ENCODE measurements at places on chromosomes 2 and 18.

DNA sequence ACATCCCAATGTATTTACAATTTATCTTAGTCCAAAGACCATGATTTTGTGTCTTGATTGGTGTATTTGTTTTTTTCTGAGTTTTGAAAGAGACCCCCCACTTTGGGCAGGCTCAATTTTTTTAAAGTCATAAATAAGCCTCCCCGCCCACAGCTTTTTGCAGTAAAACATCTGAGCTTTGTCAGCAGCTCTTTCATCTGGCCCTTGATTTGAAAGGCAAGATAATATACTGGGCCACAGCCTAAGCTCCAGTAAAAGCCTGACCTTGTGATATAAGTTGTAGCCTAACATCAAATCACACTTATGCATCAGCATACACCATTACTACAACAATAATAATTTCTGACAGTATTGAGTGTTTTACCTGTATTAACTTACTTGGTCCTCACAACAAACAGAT lies 51.3 kb upstream of the SERTAD2 start:
- DNase-seq, result no peak

GRCh38 chr2:177670791-177671535 lies 278.4 kb downstream of the AGPS start:
- no peak for DNase-seq

DNA sequence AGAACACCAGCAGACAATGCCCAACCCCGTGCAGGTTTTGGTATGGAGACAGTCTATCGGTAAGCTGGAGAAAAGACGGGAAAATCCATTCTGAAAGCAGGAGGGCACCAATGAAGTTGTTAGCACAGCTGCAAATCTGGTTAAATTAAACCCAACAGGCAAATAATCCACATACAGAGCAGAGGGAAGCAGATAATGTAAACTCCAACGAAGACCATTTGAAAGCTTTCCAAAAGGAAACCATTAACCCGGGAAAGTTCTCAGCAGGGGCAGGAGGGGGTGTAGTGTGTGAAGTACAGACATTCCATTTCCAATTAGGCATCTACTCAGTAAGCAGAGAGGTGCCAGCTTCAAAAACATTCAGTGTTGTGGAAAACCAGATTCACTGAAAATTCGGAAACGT lies 10.3 kb downstream of the EDAR start:
- DNase-seq, result no peak

DNA sequence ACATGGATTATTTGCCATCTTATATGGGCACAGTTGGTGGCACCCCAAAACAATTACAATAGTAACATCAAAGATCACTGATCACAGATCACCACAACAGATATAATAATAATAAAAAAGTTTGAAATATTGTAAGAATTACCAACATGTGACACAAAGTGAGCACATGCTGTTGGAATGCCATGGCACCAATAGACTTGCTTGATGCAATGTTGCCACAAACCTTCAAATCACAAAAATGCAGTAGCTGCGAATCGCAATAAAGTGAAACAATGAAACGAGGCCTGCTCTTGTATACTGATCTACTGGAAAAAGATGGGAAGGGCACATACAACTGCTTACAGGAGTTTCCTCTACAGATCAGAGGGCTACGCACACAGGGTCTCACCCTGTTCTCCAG lies 32.2 kb upstream of the AMMECR1L start:
- DNase-seq, result no peak

DNA sequence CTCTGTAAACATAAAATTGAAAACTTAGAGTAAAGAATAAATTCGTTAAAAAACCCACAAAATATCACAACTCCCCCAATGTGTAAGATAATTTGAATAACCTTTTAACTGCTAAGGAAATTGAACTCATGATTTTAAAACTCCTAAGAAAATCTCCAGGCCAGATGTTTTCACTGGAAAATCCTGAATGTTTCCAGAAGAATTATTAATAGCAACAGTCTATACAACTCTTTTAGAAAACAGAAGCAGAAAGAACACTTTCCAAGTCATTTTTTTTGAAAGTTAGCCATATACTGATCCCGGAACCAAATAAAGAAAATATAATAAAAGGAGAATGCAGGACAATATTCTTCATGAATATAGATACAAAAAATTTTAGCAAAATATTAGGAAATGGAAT lies 165.6 kb downstream of the ACOXL start:
- no peak for DNase-seq

DNA sequence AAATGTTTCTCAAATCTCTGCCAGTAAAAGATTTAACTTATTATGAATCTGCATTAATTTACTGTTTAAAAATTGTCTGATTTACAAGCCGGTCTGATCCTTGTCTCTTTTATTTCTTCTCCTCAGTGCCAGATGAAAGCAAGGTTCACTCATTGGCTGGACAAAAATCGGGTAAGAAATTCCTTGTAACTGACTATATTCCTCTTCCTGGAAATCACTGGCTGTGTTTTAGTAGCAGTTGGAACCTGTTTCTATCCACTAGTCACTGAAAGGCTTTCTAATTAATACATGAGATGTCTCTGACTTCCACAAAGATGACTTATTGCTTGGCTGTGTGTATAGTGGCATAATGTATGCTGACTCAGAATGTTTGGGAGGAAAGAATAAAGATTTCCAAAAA lies 436.6 kb upstream of the NRP2 start:
- no peak for DNase-seq

DNA sequence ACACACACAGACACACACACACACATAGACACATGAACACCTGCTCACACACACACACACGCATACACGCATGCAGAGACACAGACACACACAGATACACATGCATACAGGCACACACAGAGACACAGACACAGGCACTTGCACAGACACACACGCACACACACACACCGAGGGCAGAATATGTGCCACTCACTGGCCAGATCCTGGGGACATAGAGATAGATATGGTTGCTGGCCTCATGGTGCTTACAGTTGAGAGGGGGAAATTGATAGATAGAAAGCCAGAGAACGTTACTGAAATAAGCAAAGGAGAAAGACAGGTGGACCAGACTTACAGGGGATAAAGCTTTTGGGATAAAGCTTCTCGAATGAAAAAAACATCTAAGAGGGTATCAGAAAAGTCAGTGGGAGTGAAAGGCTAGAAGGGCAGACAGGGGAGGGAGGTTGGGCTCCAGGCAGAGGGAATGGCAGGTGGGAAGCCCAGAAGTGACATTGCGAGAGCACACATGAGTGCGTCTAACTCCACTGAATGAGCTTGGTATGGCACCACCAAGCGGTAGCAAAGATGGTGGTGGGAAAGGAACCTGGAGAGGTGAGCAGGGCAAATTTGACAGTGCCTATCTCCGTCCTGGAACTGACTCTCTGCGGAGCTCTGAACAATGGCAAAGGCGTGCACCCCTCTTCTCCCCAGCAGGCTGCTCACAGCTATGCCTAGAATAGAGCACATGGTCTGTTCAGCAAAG lies 390.1 kb upstream of the TRIB2 start:
- DNase-seq, result no peak

DNA sequence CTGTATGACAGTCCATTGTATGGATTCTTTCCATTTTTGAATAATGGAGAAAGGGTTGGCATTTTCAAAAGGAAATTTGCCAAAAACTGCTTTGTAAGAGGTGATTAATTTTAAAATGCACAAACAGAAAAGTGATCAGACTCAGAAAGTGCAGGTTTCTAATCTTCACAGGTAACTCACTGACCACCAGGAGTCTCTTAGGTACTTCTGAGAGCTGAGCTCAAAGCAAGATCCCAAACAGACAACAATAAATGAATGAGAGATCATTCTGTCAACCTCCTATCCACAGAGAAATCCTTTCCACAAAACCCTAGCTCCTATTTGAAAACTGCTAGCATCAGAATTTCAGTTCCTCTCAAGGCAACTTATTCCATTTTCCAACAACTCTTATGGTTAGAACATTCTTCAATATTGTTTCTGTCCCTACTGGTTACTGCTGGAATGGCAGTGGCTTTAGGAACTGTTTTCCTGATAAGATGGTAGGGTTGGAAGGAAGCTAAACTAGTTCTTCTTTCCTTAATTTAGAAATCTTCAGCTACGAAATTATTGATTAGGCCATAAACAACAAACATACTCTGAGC lies 20.6 kb upstream of the HAAO start:
- no peak for DNase-seq

DNA sequence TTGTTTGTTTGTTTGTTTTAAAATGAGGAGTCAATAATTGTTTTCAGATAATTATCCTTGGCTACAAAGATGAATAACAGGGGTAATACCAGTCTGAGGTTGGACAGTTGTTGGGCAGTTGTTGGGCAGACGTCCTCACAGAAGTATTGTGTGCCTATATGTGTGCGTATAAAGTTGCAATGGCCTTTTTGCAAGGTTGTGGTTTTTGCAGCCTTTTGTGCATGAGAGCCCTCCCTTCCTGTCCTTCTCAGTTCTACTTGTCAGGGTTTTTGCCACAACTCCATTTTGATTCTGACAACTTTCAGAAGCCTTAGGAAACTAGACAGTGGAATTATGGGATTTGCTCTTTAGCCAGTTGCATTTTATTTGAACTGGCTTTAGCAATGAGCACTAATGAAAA lies 6.0 kb upstream of the STK39 start:
- DNase-seq, result no peak

- DNase-seq, result no peak
Observed at GRCh38 chr18:24964216-24964615, 387.8 kb downstream of the ZNF521 start.

- DNase-seq, result no peak
Observed at GRCh38 chr2:163459986-163460385, 275.8 kb downstream of the FIGN start.

- no peak for DNase-seq
Observed at GRCh38 chr2:72797740-72798139, 28.1 kb downstream of the EXOC6B start.

DNA sequence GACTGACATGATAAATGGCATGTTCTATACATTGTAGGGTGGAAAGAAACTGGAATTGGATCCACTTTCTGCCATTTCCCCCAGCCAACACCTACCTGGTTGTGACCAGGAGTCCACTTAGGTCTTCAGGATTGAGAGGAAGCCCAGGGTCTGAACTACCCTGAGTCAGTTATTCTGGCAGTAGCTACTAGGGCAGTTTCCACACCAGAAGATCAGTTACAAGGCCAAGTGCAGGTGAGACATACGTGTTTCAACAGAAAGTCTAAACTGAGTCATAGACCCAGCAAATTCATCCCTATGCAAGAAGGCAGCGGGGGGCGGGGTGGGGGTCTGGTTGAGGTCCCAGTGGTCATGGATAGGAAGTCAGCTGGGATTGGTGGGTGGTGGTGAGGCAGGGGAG lies 21.9 kb downstream of the ANTXR1 start:
- no peak for DNase-seq

- no peak for DNase-seq
Observed at GRCh38 chr2:162113088-162113775, 38.8 kb downstream of the GCG start.

DNA sequence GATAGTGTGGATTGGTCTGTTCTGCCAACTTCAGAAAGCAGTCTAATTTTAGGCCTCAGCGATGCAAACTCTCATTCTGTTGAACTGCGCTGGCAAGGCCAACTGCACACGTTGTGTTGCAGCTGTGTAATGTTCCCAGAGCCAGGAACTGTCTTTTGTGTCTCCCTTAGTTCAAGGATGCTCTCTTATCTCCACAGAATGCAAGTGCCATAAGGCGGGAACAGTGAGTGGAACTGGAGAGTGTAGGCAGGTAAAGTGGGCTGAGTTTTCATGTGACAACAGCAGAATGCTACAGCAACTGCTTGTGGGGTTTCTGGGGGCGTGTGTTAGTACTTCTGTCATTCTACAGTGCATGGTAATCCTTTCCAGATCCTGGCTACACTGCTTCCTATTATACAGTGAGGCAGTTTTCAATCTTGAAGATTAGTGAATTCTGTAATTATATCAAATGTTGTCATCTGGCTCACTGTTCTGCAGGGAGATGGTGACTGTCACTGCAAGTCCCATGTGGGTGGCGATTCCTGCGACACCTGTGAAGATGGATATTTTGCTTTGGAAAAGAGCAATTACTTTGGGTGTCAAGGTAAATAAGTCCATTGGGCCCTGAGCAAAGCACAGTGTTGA lies 125.8 kb downstream of the LAMA3 start:
- no peak for DNase-seq
